Activated T-helper 9 cell treated with anti-CD3 and anti-CD28 coated beads, Interleukin-2, amount 50 U/mL, for 16 hours (primary cell): ENCODE measurements at places on chromosomes 7 and 10.

DNA sequence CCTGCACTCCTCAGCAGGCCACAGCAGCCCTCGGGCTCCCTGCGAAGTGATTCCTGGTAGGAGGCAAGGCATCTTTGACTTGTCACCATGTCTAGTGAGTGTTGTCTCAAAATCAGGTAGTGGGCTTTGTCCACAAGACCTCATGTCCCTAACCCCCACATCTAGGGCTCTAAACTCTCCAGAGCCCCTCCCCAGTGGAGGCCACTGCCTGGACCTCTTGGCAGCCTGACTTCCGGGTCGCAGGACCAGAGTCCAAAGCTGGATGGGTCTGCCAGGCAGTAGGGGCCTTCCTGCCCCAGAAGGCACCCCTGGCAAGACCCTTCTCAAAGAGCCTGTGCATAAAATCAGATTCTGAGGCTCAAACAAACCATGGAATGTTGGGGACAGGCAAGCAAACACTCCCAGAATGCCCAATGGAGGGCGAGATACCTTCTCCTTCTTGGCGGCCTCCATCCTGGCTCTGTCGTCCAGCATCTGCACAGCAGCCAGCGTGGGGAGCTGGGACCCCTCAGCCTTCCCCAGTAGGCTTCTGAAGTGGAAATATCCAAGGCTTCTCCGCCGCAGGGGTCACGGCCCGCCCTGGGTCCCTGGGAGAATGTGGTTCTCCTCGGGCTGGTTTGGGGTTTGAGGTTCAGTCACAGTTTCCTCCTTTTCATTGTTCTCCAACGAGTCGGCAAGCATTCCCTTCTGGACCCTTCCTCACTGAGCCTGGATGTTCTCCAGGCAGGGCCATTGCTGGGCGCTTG lies 586 bp downstream of the GCK start:
- no peak for DNase-seq

GRCh38 chr7:115533785-115534184 lies 496.8 kb downstream of the TFEC start:
- DNase-seq, result no peak

DNA sequence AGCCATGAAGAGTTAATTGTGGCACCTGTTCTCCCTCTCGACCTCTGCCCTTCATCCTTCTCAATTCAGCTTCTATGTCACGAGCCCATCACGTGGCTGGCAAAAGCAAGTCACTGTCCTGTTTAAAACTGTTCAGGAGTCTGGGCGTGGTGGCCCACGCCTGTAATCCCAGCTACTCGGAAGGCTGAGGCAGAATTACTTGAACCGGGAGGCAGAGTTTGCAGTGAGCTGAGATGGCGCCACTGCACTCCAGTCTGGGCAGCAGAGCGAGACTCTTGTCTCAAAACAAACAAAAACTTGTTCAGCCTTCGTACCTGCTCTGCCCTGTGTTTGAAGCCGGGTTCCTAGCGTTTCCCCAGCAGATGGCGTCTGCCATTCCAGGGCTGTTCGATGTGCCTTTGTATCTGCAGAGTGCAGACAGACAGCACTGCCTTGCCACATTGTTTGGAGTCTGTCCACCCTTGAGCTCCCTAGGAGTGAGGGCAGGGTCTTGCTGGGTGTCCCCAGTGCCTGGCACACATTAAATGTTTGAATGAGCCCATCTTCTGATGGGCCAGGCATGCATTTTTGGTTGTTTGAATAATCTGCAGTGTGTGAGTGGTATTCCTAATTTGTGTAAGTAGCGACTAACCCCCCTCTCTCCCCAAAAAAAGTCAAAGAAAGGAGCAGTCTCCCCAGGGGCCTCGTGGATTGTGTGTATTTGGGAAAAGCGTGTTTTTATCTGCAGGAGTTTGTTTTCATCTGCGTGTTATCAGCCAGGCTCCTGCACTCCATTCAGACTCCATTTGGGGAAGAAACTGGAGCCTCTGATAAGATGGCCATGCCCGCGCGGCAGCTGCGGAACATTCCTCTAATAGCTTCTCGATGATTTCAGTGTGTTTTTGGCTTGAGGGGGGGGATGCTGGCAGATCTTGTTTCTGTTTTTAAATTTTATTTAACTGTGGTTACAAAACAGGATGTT lies 61.2 kb downstream of the DNAJB6 start:
- DNase-seq, result no peak

- no peak for DNase-seq
These were observed 231.3 kb upstream of the CELF2 start for GRCh38 chr10:10786109-10787090.

- no peak for DNase-seq
These were observed 2.6 kb downstream of the ADIRF start for GRCh38 chr10:86970982-86971231.

GRCh38 chr10:107616463-107617410 lies 452.2 kb upstream of the SORCS1 start:
- DNase-seq, result no peak

- no peak for DNase-seq
These were observed 805.1 kb downstream of the TNS3 start for GRCh38 chr7:46776790-46777189.

GRCh38 chr10:14144451-14144850 lies 186.3 kb downstream of the FRMD4A start:
- DNase-seq, result no peak

- no peak for DNase-seq
These were observed 229.5 kb downstream of the BICC1 start for GRCh38 chr10:58742141-58742540.

- no peak for DNase-seq
These were observed 612.6 kb downstream of the AUTS2 start for GRCh38 chr7:70210936-70211310.

DNA sequence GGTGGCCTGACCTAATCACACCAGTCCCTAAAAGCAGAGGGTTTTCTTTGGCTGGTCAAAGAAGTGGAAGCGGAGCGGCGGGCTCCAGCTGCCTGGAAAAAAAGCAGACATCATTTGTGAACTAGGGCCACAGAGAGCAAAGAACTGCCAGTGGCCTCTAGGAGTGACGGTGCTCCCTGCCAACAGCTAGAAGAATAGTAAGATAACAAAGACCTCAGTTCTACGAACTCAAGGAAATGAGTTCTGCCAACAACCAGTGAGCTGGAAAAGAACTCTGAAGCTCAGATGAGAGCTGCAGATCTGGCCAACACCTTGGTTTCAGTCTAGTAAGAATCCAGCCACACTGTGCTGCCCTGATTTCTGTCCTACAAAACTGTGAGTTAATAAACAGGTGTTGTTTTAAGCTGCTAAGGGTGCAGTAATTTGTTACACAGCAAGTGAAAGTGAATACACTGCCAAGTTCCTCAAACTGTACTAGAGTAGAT lies 178.0 kb downstream of the SRPK2 start:
- no peak for DNase-seq

DNA sequence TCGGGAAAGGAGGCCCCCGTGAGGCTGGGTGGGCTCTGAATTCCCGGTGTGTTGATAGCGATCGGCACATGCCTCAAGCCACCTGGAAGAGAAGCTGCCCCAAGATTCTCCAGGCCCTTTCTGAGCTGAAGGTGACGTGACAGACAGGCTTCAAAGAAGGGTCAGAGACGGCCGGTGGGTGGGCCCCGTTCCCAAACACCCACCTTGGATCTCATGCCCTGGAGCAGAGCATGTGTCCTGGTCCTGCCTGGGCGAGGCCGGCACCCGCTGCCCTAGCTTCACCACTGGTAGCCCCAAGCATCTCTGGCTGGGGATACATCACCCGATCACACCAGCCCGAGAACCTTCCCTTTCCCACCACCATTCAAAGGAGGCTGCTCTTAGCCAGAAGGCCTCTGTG lies 399.0 kb downstream of the DNAJB6 start:
- DNase-seq, result no peak

GRCh38 chr7:114787556-114787955 lies 134.3 kb upstream of the MDFIC start:
- no peak for DNase-seq

- no peak for DNase-seq
These were observed 617 bp upstream of the FOXI2 start for GRCh38 chr10:127736222-127736914.

GRCh38 chr10:64648915-64649314 lies 1127.7 kb downstream of the REEP3 start:
- no peak for DNase-seq

GRCh38 chr7:69309601-69310000 lies 288.7 kb upstream of the AUTS2 start:
- no peak for DNase-seq

DNA sequence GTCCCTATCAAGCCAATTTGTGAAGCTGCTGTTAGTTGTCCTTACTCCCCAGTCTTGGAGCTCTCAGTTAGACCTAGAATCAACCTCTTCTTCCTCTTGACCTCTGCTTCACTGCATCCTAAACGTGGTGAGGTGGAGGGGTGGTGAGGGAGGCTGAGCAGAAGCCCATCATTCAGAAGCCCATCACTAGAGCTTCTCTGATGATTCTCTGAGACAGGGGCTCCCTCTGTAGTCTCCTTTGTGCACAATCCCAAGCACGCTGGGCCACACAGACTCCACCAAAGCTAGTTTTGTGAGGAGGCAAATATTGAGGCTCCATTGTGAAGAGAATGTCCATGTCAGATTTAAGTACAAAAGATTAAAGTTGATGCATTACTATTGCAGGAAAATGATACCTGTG lies 163.8 kb upstream of the PRSS1 start:
- DNase-seq, result no peak

DNA sequence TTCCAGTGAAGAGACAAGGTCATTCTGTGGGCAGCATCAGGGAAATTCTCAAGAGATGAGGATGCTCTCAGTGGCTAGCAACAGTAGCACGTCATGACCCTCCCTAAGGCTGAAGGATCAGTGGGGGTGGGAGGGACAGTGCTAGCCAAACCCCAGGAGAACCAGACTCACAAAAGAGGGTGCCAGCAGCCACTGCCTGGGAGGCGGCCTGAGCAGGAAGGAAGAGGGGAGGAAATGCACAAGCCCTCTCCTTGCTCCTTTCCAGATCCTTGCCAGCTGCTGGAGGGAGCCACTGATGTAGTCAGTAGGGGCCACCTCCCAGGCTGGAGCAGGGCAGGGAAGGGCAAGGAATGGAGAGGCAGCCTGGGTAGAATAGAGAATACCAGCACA lies 302.7 kb downstream of the RPS24 start:
- DNase-seq, result no peak

DNA sequence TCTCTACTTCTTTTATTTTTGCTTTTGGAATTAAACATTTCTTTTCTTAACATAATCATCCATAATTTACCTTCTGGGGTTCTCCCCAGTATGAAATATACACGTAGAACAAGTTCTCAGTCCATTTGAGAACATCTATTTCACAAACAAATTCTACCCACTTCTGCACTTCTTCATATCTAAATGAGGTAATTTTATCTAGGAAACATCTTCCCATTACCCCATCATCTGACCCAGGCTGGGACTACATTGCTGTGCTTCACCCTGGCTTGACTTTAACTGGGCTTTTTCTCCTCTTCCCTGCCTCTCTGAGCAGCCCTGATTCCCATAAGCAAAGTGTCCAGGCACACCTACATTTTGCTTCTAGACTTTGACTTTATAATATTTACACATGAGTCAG lies 43.3 kb upstream of the AMPH start:
- DNase-seq, result no peak

DNA sequence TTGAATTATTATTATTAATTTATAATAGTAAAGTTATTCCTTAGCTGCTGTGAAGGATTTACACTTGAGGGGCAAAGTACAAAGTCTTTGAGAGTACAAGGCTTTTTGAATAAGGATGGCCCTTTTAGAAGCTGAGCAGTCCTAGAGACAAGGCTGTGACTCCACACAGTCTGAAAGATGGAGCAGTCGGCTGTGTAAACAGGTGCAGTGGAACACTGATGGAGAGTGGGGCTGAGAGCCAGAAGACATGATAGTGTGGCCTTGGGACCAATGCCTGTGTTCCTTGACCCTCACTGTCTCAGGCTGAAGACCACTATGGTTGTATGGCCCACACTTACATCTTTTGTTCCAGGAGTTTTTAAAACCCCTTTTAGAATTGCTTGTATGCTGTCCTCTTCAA lies 311.2 kb upstream of the PHF14 start:
- no peak for DNase-seq

- no peak for DNase-seq
These were observed 519.8 kb downstream of the XPNPEP1 start for GRCh38 chr10:109403551-109403950.

- no peak for DNase-seq
These were observed 17.5 kb upstream of the GNAT3 start for GRCh38 chr7:80529362-80529761.

DNA sequence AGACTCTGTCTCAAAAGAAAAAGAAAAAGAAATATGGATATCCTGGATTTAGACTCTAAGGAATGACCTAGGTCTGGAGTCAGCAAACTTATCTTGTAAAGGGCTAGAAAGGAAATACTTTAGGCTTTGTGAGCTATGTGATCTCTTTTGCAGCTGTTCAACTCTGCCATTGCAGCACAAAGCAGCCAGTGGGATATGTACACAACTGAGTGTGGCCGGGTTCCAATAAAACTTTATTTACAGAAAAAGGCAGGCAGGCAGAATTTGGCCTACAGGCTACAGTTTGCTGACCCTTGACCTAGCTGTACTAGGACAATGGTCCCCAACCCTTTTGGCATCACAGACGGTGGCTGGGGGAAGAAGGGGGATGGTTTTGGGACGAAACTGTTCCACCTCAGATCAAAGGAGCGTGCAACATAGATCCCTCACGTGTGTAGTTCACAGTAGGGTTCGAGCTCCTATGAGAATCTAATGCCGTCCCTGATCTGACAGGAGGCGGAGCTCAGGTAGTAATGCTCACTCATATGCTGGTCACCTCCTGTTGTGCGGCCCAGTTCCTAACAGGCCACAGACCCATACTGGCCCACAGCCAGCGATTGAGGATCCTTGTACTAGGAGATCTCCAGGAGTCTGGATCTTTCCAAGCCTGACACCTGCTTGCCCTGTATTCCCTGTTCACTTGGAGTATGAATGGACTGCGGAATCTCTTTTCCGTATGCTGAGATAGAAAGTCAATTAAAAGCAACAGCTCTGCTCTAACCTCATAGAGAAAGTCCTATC lies 63.0 kb downstream of the CUL1 start:
- DNase-seq, result no peak

DNA sequence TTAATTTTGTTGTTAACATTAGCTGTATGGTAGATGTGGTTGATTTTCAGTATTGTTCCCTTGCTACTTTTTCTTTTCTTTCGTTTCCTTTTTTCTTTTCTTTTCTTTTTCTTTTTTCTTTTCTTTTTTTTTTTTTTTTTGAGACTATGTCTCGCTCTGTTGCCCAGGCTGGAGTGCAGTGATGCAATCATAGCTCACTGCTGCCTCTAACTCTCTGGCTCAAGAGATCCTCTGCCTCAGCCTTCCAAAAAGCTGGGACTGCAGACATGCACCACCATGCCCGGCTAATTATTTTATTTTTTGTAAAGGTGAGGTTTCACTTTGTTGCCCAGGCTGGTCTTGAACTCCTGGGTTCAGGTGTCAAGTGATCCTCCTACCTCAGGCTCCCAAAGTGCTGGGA lies 14.4 kb downstream of the SLC26A3 start:
- no peak for DNase-seq

GRCh38 chr10:120945182-120945581 lies 94.0 kb downstream of the WDR11 start:
- DNase-seq, result no peak

DNA sequence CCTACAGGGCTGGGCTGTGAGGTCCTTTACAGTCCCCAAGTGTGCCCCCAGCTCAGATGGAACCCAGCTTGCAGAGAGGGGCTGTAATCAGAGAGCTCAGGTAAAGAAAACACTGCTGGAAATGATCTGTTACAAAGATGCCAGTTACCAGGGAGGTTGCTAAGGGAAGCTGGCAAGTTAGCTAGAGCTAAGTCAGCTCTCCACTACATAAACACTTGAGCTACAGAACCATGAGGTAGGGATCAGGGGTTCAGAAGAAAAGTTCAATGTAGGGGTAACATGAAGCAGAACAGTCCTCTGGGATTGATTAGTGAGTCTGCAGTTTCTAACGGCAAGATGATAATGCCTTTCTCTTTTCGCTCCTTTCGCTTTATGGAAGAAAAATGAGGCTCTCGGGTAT lies 53.1 kb upstream of the TM9SF3 start:
- no peak for DNase-seq
